ENCODE measurements at places on chromosomes 13 and 19. TPM values are rescaled to one million over a fixed set of nuclear protein-coding genes. Genes with fewer than 3 reads are reported as not detected.

The TNFRSF19 gene
- polyA plus RNA-seq = 52.6 TPM

GRCh38 chr19:41427647-41428480 is 690 bp upstream of the B3GNT8 start:
- DNase-seq = no peak

The B3GNT8 gene
- 3.2 TPM for polyA plus RNA-seq

GRCh38 chr19:10433131-10433536 is 12.8 kb downstream of the PDE4A start:
- no peak for DNase-seq

The TMEM91 gene
- 12.0 TPM for polyA plus RNA-seq

GRCh38 chr19:45975306-45976070 is 1.8 kb upstream of the NOVA2 start:
- DNase-seq = no peak

DNA sequence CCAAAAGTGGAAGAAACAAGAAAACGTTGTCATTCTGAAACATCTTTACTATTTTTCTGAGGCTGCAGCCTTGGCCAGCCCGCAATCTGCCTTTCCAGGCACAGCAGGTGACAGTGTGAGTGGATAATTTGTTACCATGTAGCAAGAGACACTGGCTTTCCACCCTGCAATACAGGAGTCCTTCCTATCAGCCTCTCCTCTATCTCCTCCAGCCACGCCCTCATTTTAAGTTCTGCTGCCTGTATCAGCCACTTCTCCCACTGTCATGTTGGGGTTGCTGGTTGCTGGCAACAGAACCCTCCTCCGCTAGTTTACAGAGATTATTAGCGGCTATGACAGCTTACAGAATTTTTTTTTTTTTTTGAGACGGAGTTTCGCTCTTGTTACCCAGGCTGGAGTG is 7.7 kb upstream of the LGALS7 start:
- no peak for DNase-seq

DNA sequence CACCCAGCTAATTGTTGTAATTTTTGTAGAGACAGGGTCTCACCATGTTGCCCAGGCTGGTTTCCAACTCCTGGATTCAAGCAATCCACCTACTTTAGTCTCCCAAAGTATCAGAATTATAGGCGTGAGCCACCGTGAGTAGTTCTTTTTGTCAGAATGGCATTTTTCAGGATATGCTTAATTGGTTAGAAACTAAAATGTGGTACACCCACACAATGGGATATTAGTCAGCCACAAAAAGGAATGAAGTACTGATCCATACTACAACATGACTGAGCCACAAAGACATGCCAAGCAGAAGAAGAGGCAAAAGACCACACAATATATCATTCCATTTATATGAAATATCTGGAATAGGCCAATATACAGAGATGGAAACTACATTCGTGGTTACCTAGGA is 41.7 kb upstream of the MAP3K10 start:
- no peak for DNase-seq

DNA sequence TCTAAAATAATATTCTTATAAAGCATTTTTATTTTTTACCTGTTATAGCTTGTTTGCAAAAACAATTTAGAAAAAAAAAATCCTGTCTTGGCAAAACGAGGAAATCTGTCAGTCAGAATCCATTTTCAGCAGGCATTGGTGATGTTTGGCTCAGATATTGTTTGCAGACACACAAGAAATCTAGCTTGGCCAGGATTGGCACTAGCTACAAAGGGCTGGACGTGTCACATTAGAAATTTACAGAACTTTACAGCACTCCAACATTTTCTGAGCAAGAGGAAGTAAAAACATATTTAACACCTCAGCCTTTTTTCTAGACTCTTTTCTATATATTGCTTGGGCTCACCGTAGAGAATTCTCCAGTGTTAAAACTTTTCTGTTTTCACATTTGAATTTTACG is 9.9 kb downstream of the ZNF91 start:
- DNase-seq = no peak

DNA sequence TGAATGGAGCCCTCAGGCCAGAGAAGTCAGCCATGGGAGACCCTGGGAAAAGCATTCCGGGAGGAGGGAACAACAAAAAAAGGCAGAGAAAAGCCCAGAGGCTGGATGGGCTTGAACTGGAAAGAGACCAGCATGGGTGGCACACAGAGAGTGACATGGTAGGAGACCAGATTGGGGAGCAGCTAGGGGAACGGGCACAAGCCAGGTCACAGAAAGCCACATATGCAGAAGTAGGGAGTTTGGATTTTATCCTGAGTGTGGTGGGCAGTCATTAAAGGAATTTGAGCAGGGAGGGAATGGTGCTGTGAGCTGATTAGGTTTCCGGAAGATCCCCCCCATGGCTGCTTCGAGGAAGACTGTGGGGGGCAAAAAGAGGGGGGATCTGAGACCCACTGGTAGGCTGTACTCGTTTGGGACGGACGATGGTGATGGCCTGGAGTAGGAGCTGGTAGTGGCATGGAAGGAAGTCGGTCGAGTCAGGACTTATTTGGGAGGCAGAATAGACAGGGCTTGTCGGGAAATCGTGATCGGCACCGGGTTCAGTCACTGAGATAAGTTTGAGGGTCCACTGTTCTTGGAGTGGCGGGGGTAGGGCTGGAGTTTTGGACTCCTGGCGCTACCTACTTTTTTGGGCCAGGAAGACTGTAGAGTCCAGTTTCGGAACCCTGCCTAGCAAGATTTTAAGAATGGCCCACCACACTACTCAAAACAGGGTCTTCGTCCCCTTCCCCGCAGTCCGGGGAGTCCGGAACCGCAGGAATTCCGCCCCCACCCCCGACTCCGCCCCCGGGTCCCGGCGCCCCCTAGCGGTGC is 949 bp downstream of the SERTAD1 start:
- no peak for DNase-seq

- DNase-seq = no peak
Observed at GRCh38 chr13:30675717-30676116, 58.0 kb downstream of the USPL1 start.
